Left renal pelvis (tissue), 4 donors: ENCODE measurements at places on chromosomes 5 and 9.

DNA sequence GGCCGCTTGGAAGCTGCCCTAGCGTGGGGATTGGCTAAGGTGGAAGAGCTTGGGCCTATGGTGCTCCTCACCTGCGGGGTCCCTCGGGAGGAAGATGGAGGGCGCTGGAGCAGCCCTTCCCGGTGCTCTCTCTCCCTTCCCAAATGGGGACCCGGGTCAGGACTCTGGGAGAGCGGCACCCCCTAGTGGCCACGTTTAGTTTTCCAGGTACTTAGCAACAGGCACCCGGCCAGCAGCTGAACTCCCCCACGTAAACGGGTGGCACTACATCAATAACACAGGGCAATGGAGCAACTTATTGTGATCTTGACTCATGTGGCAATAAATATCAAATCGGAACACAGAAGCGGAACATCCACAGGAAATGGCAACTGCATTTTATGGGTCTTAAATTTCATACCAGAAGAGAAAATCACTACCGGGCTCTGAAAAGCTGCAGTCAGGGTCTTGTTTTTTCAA lies 316.6 kb downstream of the AGTPBP1 start:
- no peak for DNase-seq

GRCh38 chr9:115985657-115986056 lies 167.9 kb upstream of the PAPPA start:
- no peak for DNase-seq

- DNase-seq = no peak
Observed at GRCh38 chr9:124598048-124598447, 90.8 kb upstream of the NR5A1 start.

GRCh38 chr5:128949847-128950546 lies 15.3 kb upstream of the SLC27A6 start:
- no peak for DNase-seq

- no peak for DNase-seq
Observed at GRCh38 chr9:32930486-32930885, 70.9 kb downstream of the APTX start.

GRCh38 chr5:107470295-107470582 lies 200.5 kb downstream of the EFNA5 start:
- no peak for DNase-seq
